ENCODE measurements at places on chromosomes 1 and 21.

GRCh38 chr1:50873458-50874187, 86.4 kb downstream of the FAF1 start:
- peak; percentile 25 for DNase-seq

DNA sequence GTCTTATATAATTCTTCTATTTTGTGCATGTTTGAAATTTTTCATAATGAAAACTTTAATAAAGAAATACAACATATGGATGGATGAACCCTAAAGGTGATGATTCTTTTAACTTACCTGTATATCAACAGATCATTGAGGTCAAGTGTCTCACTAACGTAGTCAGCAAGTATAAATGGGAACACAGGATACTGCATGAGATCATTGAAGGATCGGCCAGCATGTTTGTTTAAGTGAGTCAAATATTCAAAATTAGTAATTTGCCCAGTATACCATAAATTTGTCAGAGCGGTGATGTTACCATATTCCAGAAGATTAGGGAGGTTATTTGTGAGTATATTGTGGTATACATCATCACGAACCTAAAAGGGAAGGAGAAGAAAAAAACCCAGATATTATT, 71.0 kb upstream of the GNG4 start:
- no peak for DNase-seq

GRCh38 chr1:206834711-206835110, 30.7 kb upstream of the IL20 start:
- DNase-seq: no peak

GRCh38 chr1:176540428-176540827, 77.5 kb downstream of the PAPPA2 start:
- no peak for DNase-seq

DNA sequence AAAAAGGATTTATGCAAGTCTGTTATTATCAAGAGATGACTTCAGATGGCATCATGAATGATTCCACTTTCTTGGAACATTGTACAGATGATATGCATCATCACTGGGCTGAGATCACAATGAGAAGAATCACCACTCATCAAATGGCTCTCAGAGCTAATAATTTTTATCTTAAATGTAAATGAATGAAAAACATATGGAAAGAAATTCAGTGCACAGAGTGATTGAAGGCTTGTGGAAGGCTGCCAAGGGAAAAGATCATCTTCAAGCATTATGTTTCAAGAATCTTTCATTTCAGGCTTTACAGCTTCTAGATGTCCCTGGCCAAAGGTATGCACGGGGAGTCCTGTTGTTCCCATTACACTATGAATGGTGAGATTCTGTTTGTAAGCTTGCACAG, 955.7 kb downstream of the TTLL7 start:
- no peak for DNase-seq

GRCh38 chr1:77511440-77511840, 171.0 kb downstream of the ZZZ3 start:
- DNase-seq: no peak

DNA sequence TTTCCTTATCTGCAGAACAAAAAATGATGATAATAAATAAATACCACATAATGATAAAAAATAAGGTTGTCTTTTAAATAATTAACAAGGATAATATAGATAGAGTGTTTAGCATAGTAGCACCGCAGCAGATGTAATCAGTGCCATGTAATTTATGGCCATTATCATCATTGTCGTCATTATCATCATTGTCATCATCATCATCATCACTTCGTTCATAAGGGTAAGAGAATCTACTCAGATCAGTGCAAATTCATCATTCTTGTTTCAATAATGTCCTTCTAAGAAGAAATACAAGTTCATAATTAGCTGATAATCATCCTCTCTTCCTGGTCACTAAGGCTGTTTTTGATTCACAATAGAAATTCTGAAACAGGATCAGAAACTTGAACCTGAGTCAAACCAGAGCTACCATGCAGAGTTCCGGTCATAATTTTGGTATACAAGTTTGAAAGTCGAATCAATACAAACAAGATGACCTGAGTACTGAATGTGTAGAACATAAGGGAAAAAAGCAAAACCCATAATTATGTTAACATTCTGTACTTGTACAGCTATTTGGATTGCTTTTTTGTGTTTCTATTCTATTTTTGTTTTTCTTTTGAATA, 172.0 kb downstream of the LRRC40 start:
- DNase-seq: no peak

DNA sequence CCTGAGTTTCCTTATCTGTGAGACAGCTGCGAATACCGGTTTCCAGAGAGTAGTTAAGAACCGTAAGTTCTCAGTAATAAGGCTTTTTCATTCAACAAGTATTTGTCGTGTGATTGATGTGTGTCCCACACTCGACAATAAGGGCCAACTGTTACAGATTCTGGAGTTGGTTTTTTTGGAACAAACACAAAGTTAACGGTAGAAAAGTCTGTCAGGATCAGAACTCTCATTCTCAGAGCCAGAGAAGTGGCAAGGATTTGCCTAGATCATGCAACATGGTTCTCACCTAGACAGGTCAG, 837 bp downstream of the NUDC start:
- no peak for DNase-seq

GRCh38 chr1:84429231-84429630, 30.9 kb downstream of the DNASE2B start:
- DNase-seq: no peak
